Heart right ventricle (tissue), 16 donors: ENCODE measurements at places on chromosomes 16 and 17. TPM values are rescaled to one million over a fixed set of nuclear protein-coding genes. Genes with fewer than 3 reads are reported as not detected.
A peak's percentile ranks its signal among the peaks of the same experiment; 100 is the strongest.

DNA sequence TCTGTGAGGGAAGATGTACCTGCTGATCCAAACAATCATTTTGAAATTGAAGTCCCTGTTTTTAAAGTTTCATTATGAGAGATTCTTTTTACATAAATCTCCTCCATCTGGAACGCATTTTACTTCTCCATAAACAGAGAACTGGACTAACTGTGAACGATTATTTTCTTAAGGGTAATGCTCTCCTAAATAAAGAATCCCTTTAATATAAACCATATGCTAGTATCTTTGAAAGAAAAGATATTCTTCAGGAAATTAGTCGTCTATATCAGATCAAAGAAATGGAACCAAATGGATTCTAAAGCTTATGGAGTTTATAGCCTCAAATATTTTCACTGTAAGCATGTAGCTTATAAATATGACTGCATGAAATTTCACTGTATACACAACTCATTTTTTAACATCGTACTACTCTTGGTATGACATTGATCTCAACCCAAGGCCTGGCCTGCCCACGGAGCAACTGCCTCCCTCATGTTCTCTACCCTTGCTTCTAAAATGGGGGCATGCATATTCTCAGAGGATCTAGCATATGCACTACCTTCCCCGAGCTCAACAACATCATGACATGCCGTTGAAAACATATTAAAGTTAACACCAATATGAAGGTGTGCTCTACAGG is 66.4 kb downstream of the MYH10 start:
- no peak for DNase-seq

DNA sequence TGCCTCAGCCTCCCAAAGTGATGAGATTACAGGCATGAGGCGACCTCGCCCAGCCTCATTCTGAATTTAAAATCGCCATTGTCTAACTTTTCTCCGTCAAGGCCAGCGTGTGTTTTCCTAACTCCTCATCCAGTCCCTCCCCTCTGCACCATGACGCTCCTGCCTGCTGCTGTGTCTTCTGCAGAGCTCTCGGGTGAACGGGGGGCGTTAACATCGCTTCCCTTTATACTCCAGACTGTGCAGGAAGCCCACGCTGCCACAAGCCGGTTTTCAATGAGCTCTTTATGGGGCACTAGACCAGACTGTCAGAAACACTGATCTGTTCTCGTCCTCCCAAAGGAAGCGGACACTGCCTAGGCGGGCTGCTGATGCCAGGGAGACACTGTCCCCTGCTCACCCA is 13.2 kb downstream of the AANAT start:
- DNase-seq, result no peak

DNA sequence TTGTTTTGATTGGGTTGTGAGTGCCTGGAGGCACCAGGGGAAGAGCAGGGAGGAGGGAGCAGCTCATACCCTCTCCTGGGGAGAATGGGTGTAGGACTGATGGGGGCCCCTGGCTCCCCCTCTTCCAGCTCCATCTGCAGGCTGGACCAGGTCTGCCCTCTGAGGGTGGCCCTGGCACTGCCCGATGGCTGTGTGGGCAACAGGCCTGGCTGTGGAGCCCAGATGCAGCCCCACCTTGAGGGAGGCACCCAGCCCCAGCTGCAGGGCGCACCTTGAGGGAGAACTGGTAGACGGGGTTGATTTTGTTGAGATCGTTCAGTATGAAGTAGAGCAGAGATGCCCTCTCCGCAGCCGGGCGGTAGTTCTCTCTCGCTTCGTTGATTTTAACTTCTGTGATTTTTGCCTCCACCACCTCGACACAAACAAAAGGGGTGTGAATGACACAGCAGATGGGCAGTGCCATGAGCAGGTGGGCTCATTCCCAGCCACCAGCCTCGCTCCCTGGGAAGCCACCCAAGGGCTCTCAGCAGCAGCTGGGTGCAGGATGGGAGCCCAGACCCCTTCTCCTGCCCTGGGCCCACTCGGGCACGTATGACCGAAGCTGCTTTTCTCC is 71.6 kb downstream of the PGS1 start:
- DNase-seq, result no peak

GRCh38 chr16:3223913-3224515 is 10.9 kb downstream of the ZNF200 start:
- DNase-seq, result no peak

DNA sequence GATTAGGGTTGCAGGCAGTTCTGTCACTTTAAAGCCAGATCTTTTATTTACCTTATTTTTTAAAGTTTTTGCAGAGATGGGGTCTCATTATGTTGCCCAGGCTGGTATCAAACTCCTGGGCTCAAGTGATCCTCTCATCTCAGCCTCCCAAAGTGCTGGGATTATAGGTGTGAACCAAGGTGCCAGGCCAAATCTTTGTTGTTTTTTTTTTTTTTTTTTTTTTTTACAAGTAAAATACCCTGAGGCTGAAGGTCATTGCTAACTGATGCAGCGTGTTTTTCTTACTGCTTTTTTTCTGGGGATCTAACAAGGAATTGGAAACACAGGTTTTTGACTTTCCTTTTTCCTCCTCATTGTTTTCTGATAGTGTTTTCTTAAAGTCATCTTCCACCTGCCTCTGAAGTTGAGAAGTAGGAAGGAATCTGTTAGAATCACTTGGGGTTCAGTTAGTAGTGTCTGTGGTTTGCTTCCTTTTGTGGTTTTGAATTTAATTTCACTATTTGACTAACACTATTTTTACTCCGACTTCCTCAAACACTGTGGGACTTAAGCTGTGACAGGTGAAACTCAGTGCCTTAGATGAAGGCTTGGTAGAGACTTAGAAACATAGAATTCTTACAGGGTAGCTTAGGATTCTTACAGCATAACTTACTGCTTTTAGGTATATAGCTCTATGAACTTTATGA is 22.2 kb downstream of the CLTC start:
- DNase-seq, result no peak

DNA sequence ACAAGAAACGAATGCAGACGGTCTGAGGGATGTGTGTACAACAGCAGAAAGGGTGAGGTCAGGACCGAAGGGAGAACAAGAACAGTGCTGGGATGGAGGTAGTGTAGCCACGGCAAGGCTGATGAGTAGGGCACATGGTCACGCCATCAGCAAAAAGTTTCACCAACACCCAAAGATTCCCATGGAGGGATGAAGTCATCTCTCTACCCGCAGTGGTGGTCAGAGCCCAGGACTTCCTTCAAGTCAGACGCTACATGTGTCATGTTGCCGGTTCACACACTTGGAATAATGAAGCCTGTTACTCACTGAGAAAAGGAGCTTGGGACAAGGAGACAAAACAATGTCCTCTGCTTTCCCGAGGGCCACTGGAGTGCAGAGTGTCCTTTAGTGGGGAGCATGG is 79.7 kb downstream of the SALL1 start:
- DNase-seq, result no peak

GRCh38 chr17:1109606-1110540 is 69.9 kb downstream of the ABR start:
- peak; percentile 70 for DNase-seq

DNA sequence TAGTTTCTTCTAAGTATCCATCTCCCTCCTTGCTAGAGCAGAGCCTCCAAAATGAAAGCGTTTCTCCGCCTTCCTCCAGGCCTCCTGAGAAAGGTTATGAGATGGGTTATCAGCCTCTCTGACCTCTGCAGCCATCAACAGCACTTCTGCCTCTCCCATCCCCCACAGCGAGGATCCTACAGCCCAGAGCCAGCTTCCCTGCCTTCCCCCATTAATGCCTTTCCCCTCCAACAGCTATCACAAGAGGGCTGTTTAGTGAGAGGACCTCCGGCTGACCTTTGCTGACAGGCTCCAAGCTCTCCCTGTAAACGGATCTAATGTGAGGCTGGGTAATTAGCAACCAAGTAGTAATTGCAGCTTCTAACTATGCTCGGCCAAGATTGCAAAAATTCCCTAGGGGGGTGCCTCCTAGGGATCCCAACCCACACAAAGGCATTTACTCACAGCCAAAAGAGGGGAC is 55.8 kb downstream of the ZFHX3 start:
- DNase-seq, result no peak

GRCh38 chr17:82876602-82877379 is 37.0 kb upstream of the ZNF750 start:
- DNase-seq, result peak; percentile 82

GRCh38 chr17:28861393-28862203 is 6.8 kb downstream of the ERAL1 start:
- DNase-seq, result no peak

- no peak for DNase-seq
Measured at GRCh38 chr16:21117567-21117966, 33.1 kb downstream of the DNAH3 start.

DNA sequence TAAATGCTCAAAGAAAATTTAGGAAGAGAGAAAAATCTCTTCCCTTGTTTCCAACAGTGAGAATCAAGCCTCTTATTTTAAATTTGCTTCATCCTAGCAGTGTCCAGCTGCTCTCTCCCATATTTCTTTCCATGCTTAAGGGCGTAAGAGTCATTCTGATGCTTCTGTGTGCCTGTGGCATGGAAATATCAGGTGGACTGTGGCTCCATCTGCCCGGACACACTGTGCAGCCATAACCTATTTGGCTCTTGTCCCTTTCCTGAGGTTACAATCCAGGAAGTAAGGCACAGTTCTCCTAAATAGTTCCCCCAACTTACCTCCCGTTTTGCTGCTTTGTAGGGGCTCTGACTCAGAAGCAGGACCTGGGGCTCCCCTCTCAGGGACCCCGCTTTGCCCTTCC is 6.3 kb upstream of the KRT222 start:
- DNase-seq, result no peak

GRCh38 chr17:15247891-15248529 is 17.1 kb downstream of the PMP22 start:
- no peak for DNase-seq

DNA sequence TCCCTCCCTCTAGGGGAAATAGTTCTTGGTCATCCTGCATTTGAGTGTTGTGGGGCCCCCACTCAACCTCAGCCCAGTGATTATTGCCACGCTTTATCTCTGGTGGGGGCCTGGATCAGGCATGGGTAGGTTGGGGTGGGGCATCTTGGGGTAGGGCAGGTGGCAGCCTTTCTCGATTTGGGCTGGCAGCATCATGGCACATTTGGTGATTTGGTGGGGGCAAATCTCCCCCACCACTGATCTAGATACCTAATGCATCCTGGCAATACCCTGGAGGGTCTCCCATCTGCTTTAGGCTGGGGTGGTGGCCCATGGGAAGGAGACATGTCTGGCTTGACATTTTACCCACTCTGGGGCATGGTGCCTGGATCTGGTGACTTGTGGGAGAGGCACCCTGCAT is 40.2 kb downstream of the NLRP1 start:
- DNase-seq, result no peak

ZNF597 gene
- 1.9 TPM for total RNA-seq

MEOX1 gene
- total RNA-seq, result 8.8 TPM

ETV4 gene
- 0.76 TPM for total RNA-seq

CES2 gene
- 68.0 TPM for total RNA-seq

CCL4L2 gene
- total RNA-seq, result 17.1 TPM

KRTAP3-1 gene
- total RNA-seq, result not detected
